ENCODE measurements at places on chromosomes 7 and 10.
A peak's percentile ranks its signal among the peaks of the same experiment; 100 is the strongest.

DNA sequence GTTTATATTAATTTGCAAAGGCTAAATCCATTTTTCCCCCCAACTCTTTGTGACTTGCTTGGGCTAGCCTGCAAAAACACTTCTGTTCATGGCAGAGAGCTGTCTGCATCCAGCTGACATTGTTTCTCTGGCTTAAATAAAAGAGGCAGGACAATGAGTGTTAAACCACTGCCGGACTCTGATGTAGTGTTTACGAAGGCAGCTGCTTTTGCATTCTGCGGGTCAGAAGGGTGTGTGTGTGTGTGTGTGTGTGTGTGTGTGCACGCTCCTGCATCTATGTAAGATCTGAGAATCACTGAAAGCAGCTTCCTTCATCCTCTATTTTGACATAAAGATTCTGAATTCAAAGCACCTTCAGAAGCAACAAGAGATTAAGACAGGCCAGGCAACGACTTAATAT is 28.3 kb downstream of the NRP1 start:
- peak; percentile 71 for DNase-seq

DNA sequence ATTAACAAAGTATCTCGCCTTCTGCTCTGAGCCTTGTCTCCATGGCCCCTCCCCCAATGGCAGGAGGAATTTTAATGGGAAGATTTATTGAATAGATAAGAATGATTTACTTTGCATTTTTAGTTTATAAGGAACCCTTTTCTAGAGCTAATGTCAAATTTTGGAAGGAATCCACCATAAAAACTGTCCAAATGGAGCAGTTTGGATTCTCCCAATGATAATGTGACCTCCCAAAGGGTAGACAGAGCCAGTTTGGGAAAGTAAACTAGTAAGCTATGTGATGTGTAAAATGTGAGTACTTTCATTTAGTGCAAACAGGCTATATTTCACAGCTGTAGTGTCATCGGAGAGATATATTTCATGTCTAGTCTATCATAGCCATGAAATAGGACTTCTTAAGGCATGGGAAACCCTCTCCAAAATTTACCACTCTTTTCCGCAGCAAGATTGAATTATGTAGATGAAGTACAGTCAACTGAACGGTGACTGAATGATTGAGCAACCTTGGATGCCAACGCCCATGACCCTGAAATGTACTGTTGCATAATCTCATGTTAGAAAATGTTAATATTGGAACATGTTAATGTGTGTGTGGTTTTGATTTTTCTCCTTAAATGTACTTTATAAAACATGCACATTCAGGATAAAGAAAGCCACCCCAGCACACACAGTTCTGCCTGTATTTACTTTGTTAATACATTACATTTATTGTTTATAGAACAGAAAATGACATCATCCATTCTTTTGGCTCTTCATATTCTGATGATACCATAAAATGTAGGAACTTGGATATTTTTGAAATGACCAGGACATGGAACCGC is 140.6 kb downstream of the NRP1 start:
- DNase-seq = peak; percentile 78

DNA sequence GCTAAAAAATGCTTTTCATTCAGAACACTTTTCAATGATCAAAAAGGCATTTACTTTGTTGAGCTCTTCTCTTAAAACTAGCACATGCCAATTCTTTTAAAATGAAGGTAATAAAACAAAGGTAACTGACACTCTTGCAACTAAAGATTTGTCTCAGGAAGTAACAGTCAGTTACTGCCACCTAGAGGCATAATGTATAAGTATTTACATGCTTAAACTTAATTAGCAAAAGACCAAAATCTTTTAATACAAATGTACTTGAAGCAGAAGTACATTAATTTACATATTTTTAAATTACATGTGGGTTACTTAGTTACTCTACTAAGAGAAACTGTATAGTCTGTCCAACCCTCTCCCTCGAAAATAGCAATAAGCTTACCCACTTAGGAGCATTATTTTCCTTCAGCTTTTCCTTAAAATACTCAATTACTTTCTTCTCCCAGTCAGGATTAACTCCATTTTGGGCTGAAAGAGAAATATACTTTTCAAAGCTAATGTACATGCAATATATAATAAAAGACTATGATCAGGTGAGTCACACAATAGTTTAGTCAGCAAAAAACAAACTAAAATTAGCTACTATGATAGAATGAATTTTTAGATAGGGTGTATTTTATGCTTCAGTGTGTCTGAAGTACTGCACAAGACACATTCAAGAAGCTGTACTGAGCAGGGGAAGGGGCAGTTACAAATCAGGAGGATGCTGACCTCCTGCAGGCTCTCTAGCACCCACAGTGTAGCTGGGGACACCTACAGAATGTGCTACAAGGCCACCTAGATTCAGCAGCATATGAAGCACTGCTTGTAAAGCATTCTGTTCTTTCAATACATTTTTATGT is 13.0 kb downstream of the MCMBP start:
- DNase-seq = peak; percentile 69

DNA sequence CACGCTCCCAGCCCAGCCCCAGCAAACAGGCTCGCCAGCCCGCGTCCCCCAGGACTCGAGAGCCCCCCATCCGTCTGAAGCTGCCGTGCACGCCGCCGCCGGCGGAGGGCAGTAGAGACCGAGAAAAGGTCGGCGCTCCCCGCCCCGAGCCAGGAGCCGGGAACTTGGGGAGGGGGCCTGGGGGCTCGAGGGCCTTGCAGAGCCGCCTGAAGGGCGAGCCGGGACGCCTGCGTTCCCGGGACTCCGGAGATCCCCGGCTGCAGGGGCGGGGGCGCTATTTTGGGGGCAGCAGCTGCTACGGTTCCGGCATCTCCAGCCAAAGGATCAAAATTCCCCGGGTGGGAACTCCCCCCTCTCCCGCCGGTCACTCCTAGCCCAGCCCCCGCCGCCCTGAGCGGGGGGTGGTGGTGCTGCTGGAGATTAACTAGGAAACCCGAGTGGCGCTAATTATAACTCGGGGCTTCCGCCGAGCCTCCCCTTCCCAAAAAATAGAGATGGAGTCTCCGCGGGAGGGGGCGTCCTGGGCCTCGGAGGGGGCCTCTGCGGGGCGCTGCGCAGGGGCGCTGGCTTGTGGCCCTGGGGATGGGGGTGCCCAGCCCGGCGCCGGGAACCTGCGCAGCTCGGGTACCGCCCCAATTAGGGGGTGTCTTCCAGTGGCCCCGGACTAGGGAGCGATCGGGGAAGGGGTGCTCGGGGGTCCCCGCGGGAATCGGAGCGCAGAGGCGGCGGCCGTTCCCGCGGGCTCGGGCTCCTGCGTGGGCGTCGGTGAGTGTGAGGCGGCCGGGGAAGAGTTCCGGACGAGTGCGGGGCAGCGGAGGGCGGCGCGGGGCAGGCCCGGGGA is 608 bp downstream of the ACHE start:
- no peak for DNase-seq

GRCh38 chr10:47414752-47415519 is 30.8 kb upstream of the ZNF488 start:
- no peak for DNase-seq

DNA sequence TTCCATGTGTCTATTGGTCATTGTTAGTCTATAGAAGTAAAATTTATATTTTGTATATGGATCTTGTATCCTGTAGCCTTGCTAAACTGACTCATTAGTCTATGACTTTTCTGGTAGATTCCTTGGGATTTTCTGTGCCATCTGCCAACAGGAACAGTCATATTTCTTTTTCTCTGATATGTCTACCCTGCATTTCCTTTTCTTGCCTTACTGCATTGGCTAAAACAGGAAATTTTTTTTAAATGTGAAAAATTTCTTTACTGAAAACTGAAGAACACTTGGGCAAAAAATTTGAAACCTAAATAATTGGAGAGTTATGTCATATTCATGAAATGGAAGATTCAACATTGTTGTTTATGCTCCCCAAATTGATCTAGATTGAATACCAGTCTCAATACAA is 67.5 kb downstream of the AMZ1 start:
- no peak for DNase-seq
